ENCODE measurements at places on chromosomes 12 and 14. TPM values are rescaled to one million over a fixed set of nuclear protein-coding genes. Genes with fewer than 3 reads are reported as not detected.

Gene GPHB5
- total RNA-seq: not detected

- no peak for DNase-seq
Observed at GRCh38 chr12:100083308-100083707, 59.4 kb downstream of the BLTP3B start.

DNA sequence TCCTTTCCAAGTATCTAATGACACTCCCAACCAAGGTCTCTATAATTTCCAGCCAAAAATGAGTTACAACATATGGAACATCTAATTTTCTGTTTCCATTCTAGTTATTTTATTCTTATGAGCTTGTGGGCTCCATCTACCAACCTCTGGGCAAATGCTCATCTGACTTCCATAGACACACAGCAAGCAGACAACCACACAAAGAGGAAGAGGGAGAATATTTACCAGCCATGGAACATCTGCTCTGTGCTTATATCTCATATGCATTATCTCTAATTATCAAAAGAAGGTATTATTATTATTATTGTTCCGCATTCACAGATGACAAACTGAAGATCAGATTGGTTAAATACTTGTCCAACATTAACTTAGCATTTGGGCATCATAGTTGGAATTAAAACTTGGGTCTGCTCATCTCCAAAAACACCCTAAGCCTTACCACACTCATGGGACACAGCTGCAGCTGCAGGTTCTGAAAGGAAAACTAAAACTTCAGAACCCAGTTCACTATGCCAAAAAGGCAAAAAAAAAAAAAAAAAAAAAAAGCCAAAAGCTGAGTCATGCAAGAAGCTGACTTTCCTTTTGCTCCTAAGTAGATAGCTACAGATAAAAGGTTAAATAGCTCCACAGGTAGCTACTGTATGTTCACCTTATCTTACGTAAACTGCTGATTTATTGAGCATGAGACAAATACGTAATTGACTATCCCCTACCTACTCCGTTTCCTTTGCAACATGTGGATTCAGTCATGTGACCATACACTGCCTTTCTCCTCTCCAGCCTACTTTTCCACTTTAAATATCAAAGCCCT is 23.6 kb upstream of the TCL1B start:
- DNase-seq: peak; percentile 26

GRCh38 chr12:51760231-51760630 is 88.3 kb downstream of the FIGNL2 start:
- DNase-seq: no peak

GRCh38 chr14:100399052-100399849 is 76.1 kb downstream of the SLC25A47 start:
- no peak for DNase-seq

- DNase-seq: no peak
Observed at GRCh38 chr14:86896701-86897100, 1096.3 kb downstream of the GALC start.

DNA sequence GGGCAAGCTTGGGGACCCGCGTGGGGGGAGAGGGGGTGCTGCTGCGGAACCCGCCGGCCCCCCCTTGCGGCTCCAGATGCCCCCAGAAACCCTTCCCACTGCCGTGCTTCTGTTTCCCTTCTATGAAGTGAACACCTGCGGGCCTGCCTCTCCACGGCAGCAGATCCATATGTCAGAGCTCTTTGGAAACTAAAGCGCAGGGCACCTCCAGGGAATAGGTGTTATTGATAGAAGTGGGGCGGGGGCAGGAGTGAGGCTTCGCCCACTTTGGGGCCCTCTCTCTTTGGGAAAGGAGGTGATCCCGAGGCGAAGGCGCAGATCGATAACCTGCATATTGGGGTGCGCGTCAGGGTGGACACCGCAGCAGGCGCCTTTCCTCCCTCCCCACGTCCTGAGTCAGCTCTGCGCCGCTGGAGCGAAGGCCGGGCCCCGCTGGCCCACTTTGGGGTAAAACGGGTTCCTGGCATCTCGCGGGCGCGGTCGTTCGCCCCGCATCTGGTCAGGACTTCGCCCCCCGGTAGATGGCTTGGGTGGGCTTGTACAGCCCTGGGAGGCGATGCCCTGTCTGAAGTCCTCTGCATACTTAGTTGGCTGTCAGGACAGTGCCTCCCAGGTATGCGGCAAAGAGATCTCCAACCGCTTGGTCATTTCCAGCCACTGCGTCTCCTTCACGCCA is 524 bp downstream of the KMT5A start:
- DNase-seq: peak; percentile 52
